ENCODE measurements at places on chromosomes 2 and 18. TPM values are rescaled to one million over a fixed set of nuclear protein-coding genes. Genes with fewer than 3 reads are reported as not detected.

DNA sequence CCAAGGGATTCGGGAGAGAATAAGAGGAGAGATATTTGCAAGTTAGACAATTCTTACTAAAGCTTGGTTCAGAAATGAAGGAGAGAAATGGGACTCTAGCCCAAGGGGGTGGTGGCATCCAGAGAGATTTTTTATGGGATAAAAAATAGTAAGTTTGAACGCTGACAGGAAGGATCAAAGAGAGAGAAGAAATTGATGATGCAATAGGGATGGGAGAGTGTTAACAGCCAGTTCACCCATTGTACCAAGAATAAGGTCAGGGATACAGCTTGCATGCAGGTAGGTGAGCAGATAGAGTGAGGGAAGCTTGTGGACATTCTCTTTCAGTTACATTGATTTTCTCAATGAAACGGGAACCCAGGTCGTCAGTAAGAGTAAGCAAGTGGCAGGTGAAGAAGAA is 1.2 kb upstream of the ARHGAP25 start:
- no peak for DNase-seq

DNA sequence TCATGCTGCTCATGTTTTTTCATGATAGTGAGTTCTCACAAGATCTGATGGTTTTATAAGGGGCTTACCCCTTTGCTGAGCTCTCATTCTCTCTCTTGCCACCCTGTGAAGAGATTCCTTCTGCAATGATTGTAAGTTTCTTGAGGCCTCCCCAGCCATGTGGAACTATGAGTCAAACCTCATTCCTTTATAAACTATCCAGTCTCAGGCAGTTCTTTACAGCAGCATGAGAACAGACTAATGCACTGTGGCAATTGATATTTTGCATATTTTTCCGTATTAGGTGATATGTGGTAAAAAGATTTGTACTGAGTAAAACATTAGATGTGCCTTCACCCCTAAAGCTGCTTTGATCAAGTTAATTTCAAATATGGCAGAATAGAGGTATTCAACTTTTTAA is 48.8 kb downstream of the RAB27B start:
- DNase-seq = no peak

DNA sequence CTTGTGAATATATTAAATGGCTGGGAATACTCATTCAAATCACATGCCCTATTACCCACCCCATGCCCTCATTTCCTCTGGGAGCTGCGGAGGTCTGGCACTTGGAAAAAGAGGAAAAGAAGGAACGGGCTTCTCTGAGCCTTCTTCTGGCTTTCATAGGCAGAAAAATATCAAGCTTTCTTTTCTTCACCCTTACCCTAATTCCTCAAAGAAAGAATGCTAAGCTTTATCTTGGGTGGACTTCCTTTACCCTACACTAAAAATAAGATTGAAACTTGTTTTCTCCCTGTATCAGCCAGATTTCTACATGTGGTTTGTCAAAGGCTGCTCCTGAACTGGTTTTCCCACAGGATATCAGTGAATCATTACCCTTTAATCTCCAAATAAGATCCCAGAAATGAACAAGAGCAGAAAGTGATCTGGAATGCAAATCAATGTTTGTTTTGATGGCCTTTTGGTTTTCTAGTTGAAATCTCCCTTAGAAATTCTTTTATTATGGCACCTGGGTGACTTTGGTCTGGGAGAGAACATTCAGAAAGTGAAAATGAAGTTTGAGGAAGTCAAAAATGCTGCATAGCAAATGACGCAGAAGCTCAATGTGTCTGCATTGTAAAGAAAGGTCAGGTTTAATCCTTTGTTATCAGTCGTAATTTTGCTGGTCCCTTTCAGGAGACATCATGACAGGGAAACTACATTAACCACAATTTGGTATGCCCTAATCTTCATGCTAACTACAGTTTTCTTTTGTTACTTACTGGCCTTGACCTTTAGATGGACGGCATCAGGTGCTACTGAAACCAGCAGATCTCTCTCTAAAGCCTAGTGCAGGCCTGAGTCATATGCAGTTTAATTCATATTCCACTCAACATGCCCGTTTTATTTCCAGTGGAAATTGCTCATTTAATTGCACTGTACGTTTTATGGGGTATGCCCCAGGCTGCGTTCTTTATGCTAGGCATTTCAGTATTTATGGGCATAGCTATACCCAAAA is 46.6 kb upstream of the HNRNPA3 start:
- no peak for DNase-seq

GRCh38 chr2:190875891-190876290 is 4.7 kb upstream of the GLS start:
- no peak for DNase-seq

- no peak for DNase-seq
Observed at GRCh38 chr2:27920148-27920885, 29.8 kb downstream of the BABAM2 start.

DNA sequence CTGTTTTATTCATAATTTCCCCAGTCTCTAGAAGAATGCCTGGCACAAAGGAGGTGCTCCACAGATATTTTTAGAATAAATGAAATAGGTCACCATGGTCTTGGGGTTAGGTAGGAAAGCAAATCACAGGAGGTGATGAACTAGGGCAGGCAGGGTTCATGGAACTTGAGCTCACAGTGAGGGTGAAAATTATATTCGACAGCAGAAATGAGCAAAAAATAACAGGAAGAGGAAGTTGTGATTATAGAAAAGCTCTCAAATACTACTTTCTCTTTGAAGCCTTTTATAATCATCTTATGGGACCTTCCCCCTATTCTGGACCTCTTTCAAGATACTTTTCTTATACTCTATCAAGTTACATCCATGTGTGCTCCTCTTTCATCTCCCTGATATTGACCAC is 4.5 kb upstream of the CREB1 start:
- no peak for DNase-seq

DNA sequence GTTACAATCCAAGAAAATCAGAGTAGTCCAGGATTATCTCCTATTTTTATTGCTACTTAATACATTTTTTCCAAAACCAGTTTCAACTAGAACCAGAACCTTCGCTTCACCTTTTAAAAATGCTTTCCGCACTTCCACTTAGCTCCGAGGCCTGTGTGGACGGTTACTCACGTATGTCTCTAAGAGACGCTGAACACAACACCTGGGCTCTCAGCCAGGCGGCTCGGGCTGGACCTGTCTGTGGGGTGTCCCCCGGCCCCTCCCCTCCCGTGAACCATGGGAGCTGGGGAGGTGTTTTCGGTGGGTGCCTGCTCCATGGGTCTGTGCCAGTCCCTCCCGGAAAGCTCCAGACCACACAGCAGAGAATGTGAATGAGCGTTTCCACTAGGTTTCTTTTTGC is 223.8 kb downstream of the GLI2 start:
- DNase-seq = no peak

Gene TFCP2L1
- 64.1 TPM for total RNA-seq

DNA sequence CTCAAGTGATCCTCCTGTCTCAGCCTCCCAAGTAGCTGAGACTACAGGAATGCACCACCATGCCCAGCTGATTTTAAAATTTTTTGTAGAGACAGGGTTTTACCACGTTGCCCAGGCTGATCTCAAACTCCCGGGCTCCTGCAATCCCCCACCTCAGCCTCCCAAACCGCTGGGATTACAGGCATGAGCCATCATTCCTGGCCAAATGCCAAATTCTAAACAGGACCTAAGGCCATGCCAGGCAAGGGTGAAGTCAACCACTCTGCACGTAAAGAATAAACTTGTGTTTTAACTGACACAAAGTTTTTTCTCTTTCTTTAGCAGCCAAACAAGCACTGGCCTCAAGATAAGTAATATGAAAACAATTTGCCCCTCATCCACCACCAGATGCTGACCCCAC is 37.4 kb upstream of the SATB2 start:
- no peak for DNase-seq

DNA sequence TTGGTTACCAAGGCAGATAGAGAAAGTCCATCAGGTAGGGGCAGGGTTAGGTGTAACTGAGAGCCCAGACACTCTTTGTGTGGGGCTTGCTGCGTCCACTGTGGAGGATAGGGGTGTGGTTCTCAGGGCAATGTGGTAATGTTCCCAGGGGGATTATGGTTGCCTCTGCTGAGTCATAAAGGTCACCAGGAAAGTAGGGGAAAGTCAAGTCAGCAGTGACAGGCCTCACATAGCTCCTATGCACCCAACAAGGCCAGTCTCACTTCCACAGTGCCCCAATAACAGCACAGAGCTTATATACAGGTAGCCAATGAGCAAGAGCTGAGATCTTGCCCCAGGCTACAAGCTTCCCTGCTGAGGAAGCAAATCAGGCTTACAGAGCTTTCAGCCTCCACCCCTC is 1438.0 kb upstream of the ZEB2 start:
- DNase-seq = no peak

Gene TUBA3E
- total RNA-seq = not detected

DNA sequence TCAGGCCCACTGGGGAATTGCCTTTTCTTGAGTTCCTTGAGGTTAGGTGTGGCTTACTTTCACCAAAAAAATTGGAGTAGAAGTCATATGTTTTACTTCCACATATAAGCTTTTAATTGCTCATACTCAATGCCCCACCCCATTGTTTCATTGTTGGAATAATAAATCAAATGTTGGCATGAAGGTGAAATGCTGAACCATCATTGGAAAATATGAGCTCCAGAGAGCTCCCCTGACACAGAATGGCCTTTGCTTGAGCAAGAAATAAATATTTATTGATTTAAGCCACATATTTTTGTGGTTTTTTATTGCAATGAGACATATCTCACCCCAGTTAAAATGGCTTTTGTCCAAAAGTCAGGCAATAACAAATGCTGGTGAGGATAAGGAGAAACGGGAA is 167.3 kb upstream of the SRD5A2 start:
- no peak for DNase-seq

- no peak for DNase-seq
Observed at GRCh38 chr2:138321458-138321857, 180.1 kb upstream of the SPOPL start.

DNA sequence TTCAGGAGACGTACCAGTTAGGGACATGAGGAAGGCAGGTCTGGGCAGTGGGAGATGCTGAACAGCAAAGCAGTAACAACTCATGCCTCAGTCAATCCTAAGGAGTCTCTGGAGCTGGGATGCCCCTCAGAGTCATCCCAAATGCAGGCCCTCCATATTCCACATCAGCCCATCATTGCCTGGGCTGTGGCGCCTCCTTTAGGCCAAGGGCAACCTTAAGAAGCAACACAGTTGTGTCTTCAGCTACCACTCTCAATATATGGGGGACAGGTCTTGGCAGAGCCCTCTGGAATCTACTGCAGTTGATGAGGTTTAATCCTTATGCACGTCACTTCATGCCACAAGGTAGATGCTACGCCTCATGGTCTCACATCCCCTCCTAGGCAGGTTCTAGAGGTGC is 682.0 kb upstream of the RAB6C start:
- DNase-seq = no peak

GRCh38 chr18:50170004-50170403 is 24.9 kb downstream of the MYO5B start:
- no peak for DNase-seq

Gene GREB1L
- total RNA-seq = 5.5 TPM

Gene NRP2
- 3.4 TPM for total RNA-seq

DNA sequence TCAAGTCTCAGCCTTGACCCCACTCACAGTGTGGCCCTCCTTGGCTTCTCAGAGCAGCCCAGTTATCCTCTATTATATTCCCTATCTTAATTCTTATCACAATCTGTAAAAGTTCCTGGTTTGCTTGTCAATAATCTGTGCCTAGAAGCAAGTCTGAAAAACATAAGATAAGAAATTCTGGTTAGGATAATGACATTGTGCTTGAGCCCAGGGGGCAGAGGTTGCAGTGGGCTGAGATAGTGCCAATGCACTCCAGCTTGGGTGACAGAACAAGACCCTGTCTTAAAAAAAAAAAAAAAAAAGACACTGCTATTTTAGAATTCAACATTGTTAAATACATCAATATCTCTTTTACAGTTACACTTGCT is 63.9 kb downstream of the TMEM131 start:
- DNase-seq = no peak

GRCh38 chr2:56831780-56832179 is 648.0 kb downstream of the CCDC85A start:
- DNase-seq = no peak

- no peak for DNase-seq
Observed at GRCh38 chr2:217999595-217999959, 3.2 kb downstream of the TNS1 start.
